Esophagus mucosa (tissue), 1 donor: ENCODE measurements at places on chromosomes 2 and 18. TPM values are rescaled to one million over a fixed set of nuclear protein-coding genes. Genes with fewer than 3 reads are reported as not detected.
A peak's percentile ranks its signal among the peaks of the same experiment; 100 is the strongest.

GCC2 gene
- 11.0 TPM for total RNA-seq

DNA sequence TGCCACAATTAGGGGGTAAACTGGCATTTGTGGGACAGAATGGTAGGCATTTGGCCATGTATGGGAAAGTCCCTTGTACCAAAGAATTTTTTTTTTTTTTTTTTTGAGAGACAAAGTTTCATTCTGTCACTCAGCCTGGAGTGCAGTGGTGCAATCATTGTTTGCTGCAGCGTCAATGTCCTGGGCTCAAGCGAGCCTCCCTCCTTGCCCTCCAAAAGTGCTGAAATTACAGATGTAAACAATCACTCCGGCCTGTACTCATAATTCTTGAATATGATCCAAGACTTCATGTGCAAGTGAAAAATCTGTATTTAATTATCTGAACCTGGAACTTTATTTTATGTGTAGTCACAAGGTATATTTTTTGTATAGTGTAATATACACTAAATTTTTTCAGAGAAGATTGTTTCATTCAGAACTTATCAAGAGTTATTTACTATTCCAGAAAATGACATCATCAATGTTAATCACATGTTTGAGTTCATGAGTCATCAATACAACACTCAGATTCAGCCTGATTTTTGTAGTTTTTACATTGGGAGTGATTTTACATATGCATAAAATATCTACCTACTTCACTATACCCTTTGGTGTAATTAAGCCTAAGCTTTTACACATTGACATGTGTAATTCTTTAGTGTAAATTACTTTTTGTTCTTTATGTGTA is 138.7 kb upstream of the L3MBTL4 start:
- no peak for ATAC-seq

DNA sequence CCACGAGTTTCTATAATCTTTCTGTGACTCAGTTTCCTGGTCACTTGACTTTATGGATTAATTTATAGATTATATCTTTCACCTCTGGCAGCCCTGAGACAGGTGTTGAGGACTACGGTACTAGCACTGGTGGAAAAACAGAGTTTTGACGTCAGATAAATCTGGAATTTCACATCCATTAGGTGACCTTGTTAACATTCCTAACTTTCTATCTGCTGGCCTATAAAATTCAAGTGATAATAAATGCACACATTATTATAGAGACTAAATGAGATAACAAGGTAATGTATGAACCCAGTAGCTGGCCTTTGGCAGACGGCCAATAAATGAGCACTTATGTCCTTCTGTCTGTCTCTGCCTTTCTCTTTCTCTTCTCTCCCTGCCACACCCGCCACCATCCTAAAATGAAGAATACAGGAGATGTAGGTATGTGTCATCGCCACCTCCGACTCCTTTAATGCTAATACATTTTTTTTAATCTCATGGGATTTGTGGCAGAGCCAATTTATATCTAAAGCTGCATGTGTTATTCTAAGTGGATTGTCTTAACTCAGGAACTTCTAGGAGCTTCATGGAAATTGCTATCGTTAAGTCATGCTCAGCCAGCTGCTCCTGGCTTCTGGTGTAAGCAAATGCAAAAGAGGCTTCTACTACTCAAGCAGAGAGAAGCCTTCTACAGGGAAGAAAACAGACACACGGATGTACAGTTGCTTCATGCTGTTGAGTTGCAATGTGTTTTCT is 2.3 kb downstream of the TM4SF20 start:
- peak; percentile 78 for ATAC-seq

DNA sequence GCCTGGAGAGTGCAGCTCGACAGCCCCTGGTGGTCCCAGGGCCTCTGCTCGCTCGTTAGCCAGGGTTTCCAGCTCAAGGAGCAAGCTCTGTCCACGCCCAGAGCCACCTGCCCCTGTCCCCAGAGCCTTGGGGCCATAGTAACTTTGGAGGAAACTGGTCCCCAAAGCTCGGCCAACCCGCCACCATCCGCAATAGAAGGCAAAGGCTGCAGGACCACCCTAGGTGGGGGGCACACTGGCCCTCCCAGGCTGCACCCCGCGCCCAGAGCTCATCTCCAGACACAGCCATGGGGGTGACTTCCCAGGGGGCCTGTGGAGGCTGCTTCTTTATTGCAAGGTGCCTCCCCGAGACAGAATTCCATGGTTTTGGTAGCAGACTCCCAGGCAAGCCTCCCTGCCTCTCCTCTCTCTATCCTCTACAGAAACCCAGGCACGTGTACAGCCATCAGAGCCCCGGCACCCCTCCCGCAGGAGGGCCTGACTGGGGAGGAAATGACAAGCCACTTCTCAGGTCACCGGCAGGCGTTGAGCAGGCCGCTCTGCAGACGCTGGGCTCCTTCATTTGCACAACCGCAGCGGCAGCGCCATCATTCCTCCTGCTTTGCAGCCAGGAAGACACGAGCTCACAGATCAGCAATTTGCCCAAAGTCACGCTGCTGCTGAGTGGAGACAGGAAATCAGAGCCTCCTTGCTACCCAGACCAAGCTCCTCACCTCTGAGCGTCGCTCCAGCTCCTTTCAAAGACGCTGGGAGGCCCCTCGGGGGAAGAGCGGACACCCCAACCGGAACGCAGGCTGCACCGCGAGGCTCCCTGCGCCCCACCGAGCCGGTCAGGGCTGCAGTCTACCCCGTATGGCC is 80.2 kb downstream of the NDUFA10 start:
- no peak for ATAC-seq

DNA sequence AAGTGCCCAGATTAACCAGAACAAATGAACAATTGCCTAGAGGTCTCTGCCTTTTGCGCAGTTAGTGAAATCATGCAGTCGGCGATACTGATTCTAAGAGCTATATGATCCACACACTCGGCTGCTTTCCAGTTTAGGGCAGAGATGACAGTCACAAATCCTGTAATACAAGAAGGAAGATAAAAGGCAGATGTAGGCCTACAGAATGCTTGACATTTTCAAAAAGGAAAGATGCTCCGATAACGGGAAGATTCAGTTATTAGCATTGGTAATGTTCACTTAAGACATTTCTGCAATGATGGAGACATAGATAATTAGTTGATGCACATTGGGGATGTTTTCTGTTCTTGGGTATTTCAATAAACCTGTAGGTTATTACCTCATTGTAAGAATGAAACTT is 19.5 kb downstream of the NYAP2 start:
- ATAC-seq: no peak

DNA sequence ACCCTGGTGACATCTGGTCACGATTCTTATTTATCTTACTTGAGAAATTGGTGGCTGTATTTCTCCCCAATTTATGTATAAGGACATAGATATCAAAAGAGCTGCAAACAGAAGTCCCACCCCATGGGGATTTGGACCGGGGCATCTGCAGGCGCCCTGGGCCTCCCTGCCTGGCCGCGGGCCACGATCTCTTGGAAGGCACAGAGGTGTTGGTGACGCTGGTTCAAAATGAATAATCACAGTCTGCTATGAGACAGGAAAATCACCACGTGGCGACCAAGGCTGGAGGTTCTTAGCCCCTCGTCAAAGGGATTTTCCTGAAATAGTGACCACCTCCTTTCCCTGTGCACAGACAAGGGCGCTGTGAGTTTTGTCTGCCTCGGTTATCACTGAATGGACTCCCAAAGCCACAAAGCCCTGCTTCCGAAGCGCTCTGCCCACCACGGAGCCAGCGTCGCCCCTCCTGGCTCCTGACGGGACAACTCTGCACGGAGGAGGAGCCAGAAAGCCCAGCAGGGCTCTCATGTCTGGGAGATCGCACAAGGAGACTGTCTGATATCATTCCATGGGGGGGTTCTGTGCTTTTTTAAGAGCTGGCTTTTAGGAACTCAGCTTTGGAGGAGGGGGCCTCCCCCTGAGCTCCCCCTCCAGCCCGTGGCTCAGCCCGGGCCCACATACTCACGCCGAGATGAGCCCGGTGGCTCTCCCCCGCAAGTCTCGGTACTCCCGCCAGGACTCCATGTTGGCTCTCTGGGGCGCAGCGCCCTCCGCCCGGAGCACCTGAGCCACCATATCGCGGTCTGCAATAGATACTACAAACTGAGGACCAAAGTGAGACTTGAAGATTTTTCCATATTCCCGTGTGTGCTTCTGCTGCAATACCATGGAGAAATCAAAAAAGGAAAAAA is 14.6 kb downstream of the CYP27C1 start:
- no peak for ATAC-seq
